ENCODE measurements at places on chromosomes 16 and 17.

GRCh38 chr16:66324815-66325515 is 41.5 kb upstream of the CDH5 start:
- H3K4me3 ChIP-seq, result no peak overlapping the region
- no peak for DNase-seq
- H3K4me1 ChIP-seq, result no peaks in the 10 kb centered on the region
- H3K27ac ChIP-seq, result no peak overlapping the region

- no peaks in the 10 kb centered on the region for H3K27me3 ChIP-seq
- no peak for DNase-seq
- H3K4me1 ChIP-seq, result no peaks in the 10 kb centered on the region
- H3K4me3 ChIP-seq, result no peak overlapping the region
These were observed 5.2 kb upstream of the SH2B1 start for GRCh38 chr16:28858421-28858820.

- no peaks in the 10 kb centered on the region for H3K4me1 ChIP-seq
- H3K4me3 ChIP-seq, result no peak overlapping the region
- H3K36me3 ChIP-seq, result no peaks in the 10 kb centered on the region
- DNase-seq, result peak; percentile 7
These were observed 206.0 kb downstream of the SEC14L1 start for GRCh38 chr17:77346765-77347164.

- no peak overlapping the region for H3K27ac ChIP-seq
- H3K27me3 ChIP-seq, result no peaks in the 10 kb centered on the region
- H3K4me1 ChIP-seq, result no peaks in the 10 kb centered on the region
- H3K4me3 ChIP-seq, result no peak overlapping the region
These were observed 871.6 kb upstream of the GOT2 start for GRCh38 chr16:59605706-59606105.

- no peak overlapping the region for H3K27ac ChIP-seq
- DNase-seq, result no peak
- no peaks in the 10 kb centered on the region for H3K4me1 ChIP-seq
- no peaks in the 10 kb centered on the region for H3K36me3 ChIP-seq
These were observed 11.8 kb upstream of the FOXK2 start for GRCh38 chr17:82507631-82508175.

DNA sequence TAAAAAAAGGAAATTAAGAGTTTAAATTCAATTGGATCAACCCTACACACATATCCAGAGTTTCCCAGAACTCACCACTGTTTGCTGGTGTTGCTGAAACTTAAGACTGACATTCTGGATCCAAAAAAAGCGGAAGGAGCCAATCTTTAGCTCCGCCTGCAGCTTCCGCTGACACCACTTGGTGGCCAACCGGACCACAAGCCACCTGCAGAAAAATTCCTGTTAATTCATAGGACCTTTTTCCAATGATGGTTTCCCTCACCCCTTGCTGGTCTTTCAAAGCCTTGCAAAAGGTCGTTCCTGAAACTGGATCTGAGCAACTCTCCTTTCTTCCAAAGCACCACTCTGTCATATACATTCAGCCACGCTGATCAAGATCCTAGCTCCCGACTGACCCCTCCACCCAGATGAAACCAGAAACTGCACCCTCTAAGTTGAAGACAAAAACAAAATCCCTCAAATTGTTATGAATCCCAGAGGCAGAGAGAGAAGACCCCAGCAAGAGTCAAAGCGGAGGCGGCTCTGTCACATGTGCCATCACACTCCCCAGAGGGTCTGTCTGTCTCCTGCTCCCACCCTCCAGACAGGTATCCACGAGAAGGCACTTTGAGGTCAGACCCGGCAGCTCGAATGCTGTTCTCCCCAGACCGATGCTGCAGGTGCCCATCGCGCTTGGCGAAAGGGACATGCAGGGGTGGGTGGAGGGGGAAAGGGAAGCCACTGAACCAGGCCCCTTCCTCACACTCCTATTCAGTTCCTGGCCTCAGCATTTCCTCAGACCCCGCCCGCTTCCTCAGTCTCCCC is 773 bp downstream of the BLTP2 start:
- H3K4me1 ChIP-seq, result peaks cover 43% of the 10 kb centered on the region
- peak overlapping the region; percentile 97 for H3K27ac ChIP-seq
- H3K4me3 ChIP-seq, result peak overlapping the region; percentile 96
- peaks cover 45% of the 10 kb centered on the region for H3K36me3 ChIP-seq

DNA sequence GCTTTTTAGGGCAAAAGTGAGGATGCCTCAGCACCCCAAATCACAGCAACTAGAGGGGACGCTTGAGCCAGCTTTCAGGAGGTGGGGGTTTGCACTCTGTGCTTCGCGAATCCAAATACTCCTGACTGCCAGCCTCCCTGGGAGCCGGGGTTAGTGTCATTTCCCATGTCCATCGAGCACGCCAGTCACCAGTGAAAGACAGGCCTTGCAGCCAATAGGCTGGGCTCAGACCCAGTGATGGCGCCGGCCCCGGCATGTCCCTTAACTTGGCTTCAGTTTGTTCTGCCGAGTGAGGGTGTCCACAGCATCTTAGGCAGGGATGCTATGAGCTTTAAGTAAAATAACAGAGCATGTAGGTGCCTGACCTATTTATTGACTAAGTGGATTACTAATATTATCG is 50.9 kb upstream of the CDC42EP4 start:
- H3K36me3 ChIP-seq, result no peaks in the 10 kb centered on the region
- no peaks in the 10 kb centered on the region for H3K4me1 ChIP-seq
- no peaks in the 10 kb centered on the region for H3K27me3 ChIP-seq
- DNase-seq, result no peak
- no peak overlapping the region for H3K4me3 ChIP-seq

DNA sequence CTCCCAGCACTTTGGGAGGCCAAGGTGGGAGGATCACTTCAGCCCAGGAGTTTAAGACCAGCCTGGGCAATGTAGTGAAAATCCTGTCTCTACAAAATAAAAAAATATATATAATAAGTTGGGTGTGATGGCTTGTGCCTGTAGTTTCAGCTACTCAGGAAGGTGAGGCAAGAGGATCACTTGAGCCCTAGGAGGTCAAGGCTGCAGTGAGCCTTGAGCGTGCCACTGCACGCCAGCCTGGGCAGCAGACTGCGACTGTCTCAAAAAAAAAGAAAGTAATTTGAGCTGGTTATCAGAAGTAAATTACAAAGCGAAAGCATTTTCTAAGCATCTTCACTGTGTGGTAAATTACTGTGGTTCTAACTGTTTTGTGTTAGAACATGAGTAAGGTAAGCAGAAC is 66.2 kb downstream of the NQO1 start:
- no peaks in the 10 kb centered on the region for H3K27me3 ChIP-seq
- H3K4me1 ChIP-seq, result no peaks in the 10 kb centered on the region
- peaks cover 48% of the 10 kb centered on the region for H3K36me3 ChIP-seq
- H3K27ac ChIP-seq, result no peak overlapping the region
- H3K4me3 ChIP-seq, result no peak overlapping the region

- no peak overlapping the region for H3K27ac ChIP-seq
- H3K36me3 ChIP-seq, result no peaks in the 10 kb centered on the region
- peak overlapping the region; percentile 28 for H3K4me3 ChIP-seq
- no peaks in the 10 kb centered on the region for H3K4me1 ChIP-seq
These were observed 6.8 kb downstream of the ACD start for GRCh38 chr16:67653128-67653788.

GRCh38 chr16:17070882-17071592 is 399.7 kb downstream of the XYLT1 start:
- DNase-seq, result no peak
- H3K27ac ChIP-seq, result no peak overlapping the region
- no peaks in the 10 kb centered on the region for H3K27me3 ChIP-seq
- H3K4me1 ChIP-seq, result no peaks in the 10 kb centered on the region
- H3K4me3 ChIP-seq, result no peak overlapping the region

DNA sequence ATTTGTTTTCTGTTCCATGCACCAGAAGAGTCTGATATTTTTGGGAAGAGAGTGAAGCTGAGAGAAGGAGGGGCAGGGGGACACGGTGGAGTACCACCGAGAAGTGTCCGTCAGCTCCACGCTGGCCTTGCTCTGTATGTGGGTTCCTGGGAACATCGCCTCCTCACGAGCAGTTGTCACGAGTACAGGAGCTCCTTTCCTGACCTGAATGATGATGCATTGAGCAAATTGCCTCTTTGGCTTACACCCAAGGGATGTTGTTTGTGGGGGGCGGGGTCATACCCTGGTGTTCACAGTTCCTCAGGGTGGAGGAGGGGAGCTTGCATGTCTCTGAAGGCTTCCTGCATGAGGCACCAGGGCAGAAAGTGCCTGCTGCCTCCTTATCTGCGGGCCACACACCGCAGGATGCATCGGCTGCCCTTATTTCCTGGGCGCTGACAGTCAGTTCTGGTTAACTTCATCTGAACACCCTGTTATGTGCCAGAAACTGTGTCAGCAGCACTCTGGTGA is 36.2 kb downstream of the RGS9 start:
- no peaks in the 10 kb centered on the region for H3K4me1 ChIP-seq
- no peak for DNase-seq
- H3K27me3 ChIP-seq, result no peaks in the 10 kb centered on the region

GRCh38 chr17:74212913-74213791 is at the start of gene TTYH2:
TSS of gene TTYH2 (plus strand) at chr17:74213571. CDS start at chr17:74213588, 17 bp downstream.
- peak within 1 kb of the TSS; percentile 85 for H3K27ac ChIP-seq
- peak within 1 kb of the TSS; percentile 54 for H3K4me3 ChIP-seq
- no peaks in the 10 kb centered on the region for H3K4me1 ChIP-seq
- no peaks in the 10 kb centered on the region for H3K27me3 ChIP-seq
- H3K36me3 ChIP-seq, result peaks cover 21% of the 10 kb centered on the region
- DNase-seq, result peak; percentile 91

- H3K4me1 ChIP-seq, result no peaks in the 10 kb centered on the region
- no peak for DNase-seq
- H3K27me3 ChIP-seq, result no peaks in the 10 kb centered on the region
- H3K4me3 ChIP-seq, result peak overlapping the region; percentile 82
These were observed 619 bp downstream of the CACNB1 start for GRCh38 chr17:39196808-39197291.

GRCh38 chr16:80612461-80613017 is 71.7 kb downstream of the DYNLRB2 start:
- no peaks in the 10 kb centered on the region for H3K4me1 ChIP-seq
- no peaks in the 10 kb centered on the region for H3K36me3 ChIP-seq
- no peak overlapping the region for H3K4me3 ChIP-seq
- no peak for DNase-seq

GRCh38 chr17:49745175-49746139 is 18.5 kb downstream of the FAM117A start:
- H3K4me3 ChIP-seq, result no peak overlapping the region
- no peak overlapping the region for H3K27ac ChIP-seq
- DNase-seq, result no peak
- no peaks in the 10 kb centered on the region for H3K4me1 ChIP-seq
- H3K27me3 ChIP-seq, result no peaks in the 10 kb centered on the region
- no peaks in the 10 kb centered on the region for H3K36me3 ChIP-seq

DNA sequence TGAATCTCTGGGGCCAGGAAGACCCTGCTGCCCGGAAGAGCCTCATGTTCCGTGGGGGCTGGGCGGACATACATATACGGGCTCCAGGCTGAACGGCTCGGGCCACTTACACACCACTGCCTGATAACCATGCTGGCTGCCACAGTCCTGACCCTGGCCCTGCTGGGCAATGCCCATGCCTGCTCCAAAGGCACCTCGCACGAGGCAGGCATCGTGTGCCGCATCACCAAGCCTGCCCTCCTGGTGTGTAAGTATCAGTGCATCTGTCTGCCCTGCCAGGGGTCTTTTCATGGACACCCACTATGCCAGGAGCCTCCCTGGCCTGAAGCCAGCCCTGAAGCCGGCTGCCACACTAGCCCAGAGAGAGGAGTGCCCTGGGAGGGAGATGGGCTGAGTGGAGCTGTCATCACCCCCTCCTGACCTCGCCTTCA is at the start of gene CETP:
TSS of gene CETP (plus strand) at position 100 of the 431 bp plus-strand sequence. CDS start at position 130, 30 bp downstream.
- no peak within 1 kb of the TSS for H3K4me3 ChIP-seq
- H3K36me3 ChIP-seq, result no peaks in the 10 kb centered on the region
- peaks cover 28% of the 10 kb centered on the region for H3K4me1 ChIP-seq
- no peak within 1 kb of the TSS for H3K27ac ChIP-seq

GRCh38 chr16:57598437-57598836 is 30.0 kb upstream of the ADGRG1 start:
- DNase-seq, result no peak
- no peak overlapping the region for H3K4me3 ChIP-seq
- H3K27me3 ChIP-seq, result no peaks in the 10 kb centered on the region
- H3K36me3 ChIP-seq, result no peaks in the 10 kb centered on the region

DNA sequence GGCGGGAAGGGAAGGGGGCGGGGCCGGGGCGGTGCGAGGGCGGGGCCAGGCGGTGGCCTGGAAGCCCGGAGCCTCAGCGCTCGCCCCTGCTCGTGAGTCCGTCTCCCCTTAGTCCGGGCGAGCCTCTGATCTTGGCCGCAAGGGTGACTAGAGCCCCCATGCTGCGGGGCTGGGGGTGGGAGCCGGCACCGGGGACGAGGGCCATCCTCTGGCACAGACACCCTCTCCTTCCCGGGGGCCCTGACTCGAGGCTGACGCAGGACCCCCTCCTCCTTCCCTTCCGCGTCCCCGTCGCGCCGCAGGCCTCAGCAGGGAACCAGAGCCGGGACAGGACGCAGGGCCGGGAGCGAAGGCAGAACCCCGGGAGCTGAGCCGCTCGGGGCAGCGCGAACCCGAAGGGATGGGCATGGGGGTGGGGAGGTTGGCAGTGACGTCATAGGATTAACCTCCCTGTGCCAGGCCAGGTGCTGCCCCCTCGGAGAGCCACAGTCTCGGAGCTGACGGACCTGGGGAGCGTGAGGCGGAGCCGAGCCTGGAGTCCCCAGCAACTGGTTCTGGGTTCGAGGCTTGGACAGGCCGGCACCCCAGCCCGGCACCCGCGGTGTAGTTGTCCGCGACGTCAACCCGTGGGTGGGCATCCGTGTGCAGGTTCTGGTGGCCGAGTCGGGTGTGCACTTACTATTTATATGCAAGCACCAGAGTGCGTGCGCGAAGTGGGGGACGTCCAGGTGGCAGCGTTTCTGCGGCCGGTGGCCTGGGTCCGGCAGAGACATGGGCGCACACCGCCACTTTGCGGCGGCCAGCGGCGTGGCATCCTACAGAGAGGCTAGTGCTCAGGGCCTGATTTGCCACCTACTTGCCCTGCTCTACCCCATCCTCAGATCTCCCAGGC is 503 bp upstream of the PLCD3 start:
- peak; percentile 88 for DNase-seq
- no peaks in the 10 kb centered on the region for H3K4me1 ChIP-seq
- peak overlapping the region; percentile 88 for H3K4me3 ChIP-seq
- H3K36me3 ChIP-seq, result no peaks in the 10 kb centered on the region
- no peaks in the 10 kb centered on the region for H3K27me3 ChIP-seq

GRCh38 chr17:61073799-61074513 is 325.7 kb upstream of the TBX2 start:
- H3K4me3 ChIP-seq, result no peak overlapping the region
- DNase-seq, result no peak
- H3K4me1 ChIP-seq, result no peaks in the 10 kb centered on the region
- no peak overlapping the region for H3K27ac ChIP-seq
- no peaks in the 10 kb centered on the region for H3K27me3 ChIP-seq
- H3K36me3 ChIP-seq, result no peaks in the 10 kb centered on the region

- H3K36me3 ChIP-seq, result no peaks in the 10 kb centered on the region
- DNase-seq, result no peak
- no peak overlapping the region for H3K27ac ChIP-seq
- no peaks in the 10 kb centered on the region for H3K4me1 ChIP-seq
These were observed 10.6 kb downstream of the C16orf89 start for GRCh38 chr16:5054876-5055865.

DNA sequence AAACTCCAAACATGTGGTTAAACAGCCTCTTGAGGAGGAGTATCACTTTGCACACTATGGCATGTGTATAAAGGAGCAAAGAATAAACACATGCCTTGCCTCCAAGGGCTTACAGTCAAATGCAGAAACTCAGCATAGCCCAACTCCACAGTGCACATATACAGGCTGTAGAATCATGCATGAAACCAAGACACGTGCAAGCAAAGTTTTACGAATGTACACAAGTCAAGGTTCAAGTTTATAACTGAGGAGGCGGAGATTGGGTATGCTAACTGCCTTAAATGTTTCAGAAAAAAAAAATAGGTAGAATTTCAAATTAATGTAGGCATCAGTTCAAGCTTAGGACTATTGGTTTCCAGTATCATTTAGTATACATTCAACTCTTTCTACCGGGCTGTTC is 321.1 kb downstream of the SOX9 start:
- no peak overlapping the region for H3K27ac ChIP-seq
- no peaks in the 10 kb centered on the region for H3K36me3 ChIP-seq
- DNase-seq, result no peak
- H3K4me3 ChIP-seq, result no peak overlapping the region
- H3K4me1 ChIP-seq, result no peaks in the 10 kb centered on the region
